Ovary (tissue), 10 donors: ENCODE measurements at places on chromosomes 6 and 20. TPM values are rescaled to one million over a fixed set of nuclear protein-coding genes. Genes with fewer than 3 reads are reported as not detected.

Gene LKAAEAR1
- total RNA-seq = not detected

Gene RCAN2
- total RNA-seq = 16.7 TPM

- no peaks in the 10 kb centered on the region for H3K27me3 ChIP-seq
- peak overlapping the region; percentile 9 for H3K4me3 ChIP-seq
- H3K4me1 ChIP-seq = peaks cover 5% of the 10 kb centered on the region
- H3K27ac ChIP-seq = no peak overlapping the region
- peak; percentile 77 for DNase-seq
- H3K36me3 ChIP-seq = no peaks in the 10 kb centered on the region
These were observed 187.5 kb upstream of the PDE10A start for GRCh38 chr6:165850434-165851019.

Gene NMBR
- 0.20 TPM for total RNA-seq

GRCh38 chr6:41455818-41456217 is 90.4 kb upstream of the FOXP4 start:
- no peaks in the 10 kb centered on the region for H3K36me3 ChIP-seq
- no peak overlapping the region for H3K4me3 ChIP-seq
- H3K27me3 ChIP-seq = no peaks in the 10 kb centered on the region
- no peak overlapping the region for H3K27ac ChIP-seq
- H3K4me1 ChIP-seq = peaks cover 3% of the 10 kb centered on the region

GRCh38 chr20:3130051-3130600 is 29.5 kb downstream of the FASTKD5 start:
- H3K4me1 ChIP-seq = no peaks in the 10 kb centered on the region
- no peaks in the 10 kb centered on the region for H3K27me3 ChIP-seq
- H3K4me3 ChIP-seq = no peak overlapping the region
- no peaks in the 10 kb centered on the region for H3K36me3 ChIP-seq
- H3K27ac ChIP-seq = no peak overlapping the region
